Activated T-cell treated with anti-CD3 and anti-CD28 coated beads, Interleukin-2, amount 50 U/mL, for 72 hours (primary cell): ENCODE measurements at places on chromosomes 16 and 17. TPM values are rescaled to one million over a fixed set of nuclear protein-coding genes. Genes with fewer than 3 reads are reported as not detected.

CLEC3A gene
- not detected for total RNA-seq

COX6A2 gene
- not detected for total RNA-seq

ANKS3 gene
- 20.6 TPM for total RNA-seq

ADAD2 gene
- 0.43 TPM for total RNA-seq

KRT31 gene
- total RNA-seq: not detected

C16orf96 gene
- total RNA-seq: 0.55 TPM

DNA sequence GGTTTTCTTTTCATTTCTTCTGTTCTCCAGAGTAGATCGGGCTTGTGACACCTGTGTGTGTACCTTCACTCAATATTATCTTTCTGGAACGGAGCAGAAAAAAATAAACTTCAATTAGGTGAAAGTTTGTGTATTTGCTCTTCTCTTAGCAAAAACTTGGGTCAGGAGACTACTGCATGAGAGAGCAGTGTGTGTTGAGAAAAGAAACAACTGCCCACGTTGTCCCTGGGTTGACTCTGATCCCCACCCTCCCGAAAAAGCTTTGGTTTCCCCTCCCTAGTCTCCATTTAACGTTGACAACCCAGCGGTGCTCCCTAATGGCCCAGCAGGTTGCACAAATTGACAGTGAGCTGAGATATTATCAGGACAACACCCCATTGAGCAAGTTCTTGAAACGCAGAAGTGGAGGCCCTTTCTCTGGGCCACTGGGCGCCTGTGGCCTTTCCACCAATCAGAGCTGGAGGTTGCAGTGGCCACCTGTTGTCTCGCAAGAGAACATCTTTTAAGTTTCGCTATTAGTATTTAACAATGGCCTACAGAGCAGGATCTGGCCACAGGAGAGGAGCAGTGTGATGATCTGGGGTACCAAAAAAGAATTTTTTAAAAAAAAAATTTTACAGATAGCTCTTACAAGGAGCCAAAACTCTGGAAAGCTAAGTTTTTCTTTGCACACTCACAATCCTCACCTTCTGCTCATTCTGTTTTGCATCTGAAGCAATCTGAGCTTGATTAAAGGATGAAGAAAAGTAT, 1.5 kb upstream of the TOX3 start:
- peaks cover 37% of the 10 kb centered on the region for H3K27me3 ChIP-seq
- no peak overlapping the region for H3K4me3 ChIP-seq
- no peak for DNase-seq
- H3K36me3 ChIP-seq: peaks cover 6% of the 10 kb centered on the region
- H3K4me1 ChIP-seq: peaks cover 4% of the 10 kb centered on the region

- no peak for DNase-seq
- H3K36me3 ChIP-seq: no peaks in the 10 kb centered on the region
- no peak overlapping the region for H3K4me3 ChIP-seq
- no peaks in the 10 kb centered on the region for H3K4me1 ChIP-seq
- no peak overlapping the region for H3K27ac ChIP-seq
These were observed 478.9 kb upstream of the PSMD7 start for GRCh38 chr16:73817526-73818324.

DNA sequence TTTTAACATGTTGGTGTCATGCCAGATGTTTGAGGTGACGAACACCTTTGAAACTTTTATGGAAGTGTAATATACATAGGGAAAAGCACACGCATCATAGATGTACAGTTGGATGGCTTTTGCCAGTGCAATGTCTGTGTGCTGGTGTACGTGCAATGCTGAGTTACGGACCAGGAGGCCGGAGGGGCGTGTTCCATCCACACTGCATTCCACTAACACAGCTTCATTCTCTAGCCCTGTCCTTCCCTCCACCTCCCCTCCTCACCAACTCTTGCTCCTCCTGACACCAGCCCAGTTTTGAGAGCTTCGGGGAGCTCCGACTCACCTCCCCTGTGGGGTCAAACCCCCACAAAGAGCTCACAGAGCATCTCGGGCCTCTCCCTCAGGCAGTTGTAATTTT, 358.8 kb downstream of the C16orf95 start:
- H3K27me3 ChIP-seq: no peaks in the 10 kb centered on the region
- peaks cover 5% of the 10 kb centered on the region for H3K4me1 ChIP-seq
- no peak for DNase-seq
- no peak overlapping the region for H3K4me3 ChIP-seq
- no peaks in the 10 kb centered on the region for H3K36me3 ChIP-seq

- peaks cover under 1% of the 10 kb centered on the region for H3K4me1 ChIP-seq
- peak overlapping the region; percentile 68 for H3K27ac ChIP-seq
- no peak for DNase-seq
- H3K36me3 ChIP-seq: peaks cover 4% of the 10 kb centered on the region
These were observed 12.4 kb downstream of the TRAF4 start for GRCh38 chr17:28756049-28756804.

GRCh38 chr17:3799181-3799945, 1.6 kb downstream of the ITGAE start:
- no peak overlapping the region for H3K27ac ChIP-seq
- H3K27me3 ChIP-seq: no peaks in the 10 kb centered on the region
- DNase-seq: no peak
- H3K4me1 ChIP-seq: peaks cover 50% of the 10 kb centered on the region
- no peaks in the 10 kb centered on the region for H3K36me3 ChIP-seq

- H3K27me3 ChIP-seq: no peaks in the 10 kb centered on the region
- no peak overlapping the region for H3K4me3 ChIP-seq
- no peak for DNase-seq
- H3K27ac ChIP-seq: no peak overlapping the region
- peaks cover 14% of the 10 kb centered on the region for H3K4me1 ChIP-seq
These were observed 110.3 kb downstream of the C17orf67 start for GRCh38 chr17:56723421-56723820.

DNA sequence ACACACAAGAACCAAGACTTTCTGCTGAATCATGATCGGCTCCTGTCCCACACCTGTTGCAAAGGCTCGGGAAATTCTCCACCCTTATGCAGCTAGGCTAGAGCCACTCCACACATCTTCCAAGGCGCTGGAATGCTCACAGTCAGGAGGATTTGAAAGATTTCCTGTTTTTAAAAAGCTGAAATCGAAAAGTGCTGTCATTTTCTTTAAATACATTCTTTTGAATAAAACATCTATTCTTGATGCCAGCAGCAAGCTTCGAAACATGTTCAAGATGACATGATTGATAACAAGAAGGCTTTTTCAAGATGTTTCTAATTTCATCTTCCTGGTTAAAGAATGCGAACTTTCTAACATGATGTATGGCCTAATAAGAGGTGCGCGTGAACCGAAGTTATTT, 219.7 kb upstream of the CDH5 start:
- no peak overlapping the region for H3K4me3 ChIP-seq
- DNase-seq: no peak
- H3K27ac ChIP-seq: no peak overlapping the region

- H3K4me3 ChIP-seq: no peak overlapping the region
- no peaks in the 10 kb centered on the region for H3K27me3 ChIP-seq
- H3K36me3 ChIP-seq: no peaks in the 10 kb centered on the region
- no peaks in the 10 kb centered on the region for H3K4me1 ChIP-seq
- DNase-seq: no peak
- no peak overlapping the region for H3K27ac ChIP-seq
These were observed 68.0 kb downstream of the MYH11 start for GRCh38 chr16:15788846-15789239.

DNA sequence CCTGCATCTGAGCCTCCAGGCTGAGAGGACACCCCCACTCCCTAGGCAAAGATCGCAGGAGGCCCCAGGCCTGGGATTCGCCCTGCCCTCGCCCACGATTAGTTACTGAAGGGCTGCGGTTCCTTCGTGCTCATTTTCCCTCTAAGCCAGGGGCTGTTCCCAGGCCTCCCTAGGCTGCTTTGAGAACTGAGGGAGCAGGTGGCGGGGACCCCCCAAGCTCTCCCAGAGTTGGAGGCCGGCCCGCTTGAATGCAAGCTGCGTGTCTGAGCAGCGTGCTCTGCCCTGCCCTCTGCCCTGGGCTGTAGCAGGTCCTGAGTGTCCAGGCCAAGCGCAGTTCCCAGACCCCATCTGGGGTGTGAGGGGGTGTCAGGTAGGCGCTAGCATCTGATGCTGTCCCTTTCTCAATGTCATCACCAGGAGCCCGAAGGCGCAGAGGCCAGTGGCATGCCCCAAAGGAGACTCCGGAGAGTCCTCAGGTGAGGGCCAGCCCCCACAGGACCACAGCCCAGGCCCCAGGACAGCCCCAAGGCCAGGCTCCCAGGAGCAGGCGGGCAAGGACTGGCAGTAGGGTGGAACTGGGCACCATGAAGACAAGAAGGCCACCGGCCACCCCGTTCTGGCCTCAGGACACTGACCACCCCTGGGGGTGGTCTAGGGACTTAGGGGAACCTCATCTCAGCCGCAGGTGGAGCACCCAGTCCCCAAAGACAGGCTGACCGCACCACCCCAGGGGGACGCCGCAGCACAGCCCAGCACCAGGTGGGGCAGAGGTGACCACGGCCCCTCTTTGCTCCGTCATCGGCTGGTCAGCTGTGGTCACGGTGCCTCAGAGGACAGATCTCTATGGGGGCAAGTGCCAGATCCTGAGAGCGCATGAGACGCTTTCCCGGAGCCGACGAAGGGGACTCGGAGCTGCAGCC, 14.6 kb downstream of the ENDOV start:
- H3K27me3 ChIP-seq: no peaks in the 10 kb centered on the region
- no peak overlapping the region for H3K4me3 ChIP-seq
- no peaks in the 10 kb centered on the region for H3K36me3 ChIP-seq
- no peak overlapping the region for H3K27ac ChIP-seq
- H3K4me1 ChIP-seq: peaks cover 15% of the 10 kb centered on the region

GRCh38 chr17:69523244-69523861, 108.9 kb downstream of the MAP2K6 start:
- H3K36me3 ChIP-seq: no peaks in the 10 kb centered on the region
- DNase-seq: peak; percentile 7
- peaks cover 5% of the 10 kb centered on the region for H3K4me1 ChIP-seq

- H3K27ac ChIP-seq: no peak overlapping the region
- H3K4me3 ChIP-seq: no peak overlapping the region
These were observed 89.9 kb upstream of the C16orf82 start for GRCh38 chr16:26976873-26977272.

GRCh38 chr16:68377667-68378393, 67.0 kb downstream of the PRMT7 start:
- H3K4me1 ChIP-seq: peaks cover 25% of the 10 kb centered on the region
- H3K4me3 ChIP-seq: no peak overlapping the region
- H3K36me3 ChIP-seq: no peaks in the 10 kb centered on the region
- H3K27ac ChIP-seq: no peak overlapping the region

DNA sequence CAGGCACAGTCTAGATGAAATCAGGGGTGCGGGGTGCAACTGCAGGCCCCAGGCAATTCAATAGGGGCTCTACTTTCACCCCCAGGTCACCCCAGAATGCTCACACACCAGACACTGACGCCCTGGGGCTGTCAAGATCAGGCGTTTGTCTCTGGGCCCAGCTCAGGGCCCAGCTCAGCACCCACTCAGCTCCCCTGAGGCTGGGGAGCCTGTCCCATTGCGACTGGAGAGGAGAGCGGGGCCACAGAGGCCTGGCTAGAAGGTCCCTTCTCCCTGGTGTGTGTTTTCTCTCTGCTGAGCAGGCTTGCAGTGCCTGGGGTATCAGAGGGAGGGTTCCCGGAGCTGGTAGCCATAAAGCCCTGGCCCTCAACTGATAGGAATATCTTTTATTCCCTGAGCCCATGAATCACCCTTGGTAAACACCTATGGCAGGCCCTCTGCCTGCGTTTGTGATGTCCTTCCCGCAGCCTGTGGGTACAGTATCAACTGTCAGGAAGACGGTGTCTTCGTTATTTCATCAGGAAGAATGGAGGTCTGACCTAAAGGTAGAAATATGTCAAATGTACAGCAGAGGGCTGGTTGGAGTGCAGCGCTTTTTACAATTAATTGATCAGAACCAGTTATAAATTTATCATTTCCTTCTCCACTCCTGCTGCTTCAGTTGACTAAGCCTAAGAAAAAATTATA, 1.6 kb downstream of the HBA1 start:
- no peaks in the 10 kb centered on the region for H3K4me1 ChIP-seq
- H3K27ac ChIP-seq: no peak overlapping the region
- peaks cover 49% of the 10 kb centered on the region for H3K27me3 ChIP-seq
- peak overlapping the region; percentile 32 for H3K4me3 ChIP-seq
- no peaks in the 10 kb centered on the region for H3K36me3 ChIP-seq
- DNase-seq: no peak

- peaks cover 62% of the 10 kb centered on the region for H3K4me1 ChIP-seq
- H3K27me3 ChIP-seq: no peaks in the 10 kb centered on the region
- peak; percentile 51 for DNase-seq
These were observed 31.8 kb upstream of the TENT4B start for GRCh38 chr16:50121278-50121677.

GRCh38 chr17:63701868-63702720, 2.2 kb upstream of the LIMD2 start:
- H3K4me1 ChIP-seq: peaks cover 66% of the 10 kb centered on the region
- no peaks in the 10 kb centered on the region for H3K27me3 ChIP-seq
- H3K4me3 ChIP-seq: peak overlapping the region; percentile 93
- peak; percentile 81 for DNase-seq
- peaks cover 8% of the 10 kb centered on the region for H3K36me3 ChIP-seq

DNA sequence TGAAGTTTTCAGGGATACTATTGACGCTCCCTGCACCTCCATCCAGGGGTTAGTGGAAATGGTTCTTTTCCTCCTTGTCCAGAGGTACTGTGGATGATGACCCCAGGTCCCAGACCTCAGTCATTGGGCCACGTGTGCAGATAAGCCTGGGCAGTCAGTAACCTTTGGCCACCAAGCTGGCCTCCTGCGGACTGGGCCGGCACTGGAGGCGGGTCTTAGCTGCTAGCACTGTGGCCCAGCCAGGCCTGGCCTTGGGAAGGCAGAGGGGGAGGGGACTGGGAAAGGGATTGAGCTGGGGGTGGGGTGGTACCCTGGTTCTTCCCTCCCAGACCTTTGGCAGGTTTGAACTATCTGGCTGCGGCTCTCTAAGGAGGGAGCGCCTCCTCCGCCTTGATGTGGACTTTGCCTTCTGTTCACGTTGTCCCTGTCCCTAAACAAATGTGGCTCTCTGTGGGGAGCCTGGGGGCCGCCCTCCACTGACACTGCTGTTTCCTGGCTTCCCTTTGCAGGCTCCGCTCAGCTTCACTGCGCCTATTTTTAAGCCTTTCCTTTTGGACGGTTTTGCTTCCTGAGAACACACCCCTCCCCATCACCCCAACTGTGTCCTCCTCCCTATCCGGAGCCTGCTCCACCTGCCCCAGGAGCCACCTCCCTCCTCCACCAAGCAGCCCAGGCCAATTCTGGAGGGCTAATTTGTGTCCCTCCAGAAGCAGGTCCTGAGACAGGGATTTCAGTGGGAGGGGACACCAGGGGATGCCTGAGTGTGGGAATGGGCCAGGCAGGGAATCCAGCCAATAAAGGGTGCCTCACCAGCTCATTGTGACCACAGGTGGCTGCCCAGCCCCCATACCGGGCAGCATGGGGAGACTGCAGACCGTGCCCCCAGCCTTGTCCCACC, 251.9 kb downstream of the SEC14L1 start:
- H3K4me3 ChIP-seq: peak overlapping the region; percentile 85
- H3K36me3 ChIP-seq: no peaks in the 10 kb centered on the region
- H3K27me3 ChIP-seq: no peaks in the 10 kb centered on the region
- H3K4me1 ChIP-seq: peaks cover 68% of the 10 kb centered on the region

DNA sequence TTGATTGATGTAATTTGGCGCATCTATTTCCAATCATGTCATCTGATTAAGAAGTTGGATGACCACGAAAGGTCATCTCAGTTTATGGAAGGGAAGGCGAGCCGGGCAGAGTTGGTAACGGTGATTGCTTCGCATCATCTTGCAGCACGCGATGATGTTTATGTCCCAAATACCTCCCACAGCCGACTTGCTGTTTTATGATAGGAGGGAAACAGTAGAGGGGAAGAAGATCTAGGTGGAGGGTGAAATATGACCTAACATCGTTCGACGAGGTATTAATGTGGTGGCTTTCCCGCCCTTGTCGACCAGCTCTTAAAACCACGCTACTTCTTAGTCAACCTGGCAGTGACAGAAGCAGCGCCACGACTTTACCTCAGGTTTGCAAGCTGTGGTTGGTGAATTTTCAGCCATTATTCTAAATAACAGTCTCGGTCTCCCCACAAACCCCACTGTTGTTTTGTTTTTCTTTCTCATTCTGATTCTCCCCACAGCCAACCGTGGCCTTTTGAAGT, 805 bp upstream of the TANC2 start:
- peak; percentile 77 for DNase-seq
- peaks cover 50% of the 10 kb centered on the region for H3K27me3 ChIP-seq
- H3K36me3 ChIP-seq: no peaks in the 10 kb centered on the region
- H3K4me3 ChIP-seq: peak overlapping the region; percentile 92
